Effector CD4-positive, alpha-beta T cell (primary cell): ENCODE measurements at places on chromosomes 4 and X.
A peak's percentile ranks its signal among the peaks of the same experiment; 100 is the strongest.

DNA sequence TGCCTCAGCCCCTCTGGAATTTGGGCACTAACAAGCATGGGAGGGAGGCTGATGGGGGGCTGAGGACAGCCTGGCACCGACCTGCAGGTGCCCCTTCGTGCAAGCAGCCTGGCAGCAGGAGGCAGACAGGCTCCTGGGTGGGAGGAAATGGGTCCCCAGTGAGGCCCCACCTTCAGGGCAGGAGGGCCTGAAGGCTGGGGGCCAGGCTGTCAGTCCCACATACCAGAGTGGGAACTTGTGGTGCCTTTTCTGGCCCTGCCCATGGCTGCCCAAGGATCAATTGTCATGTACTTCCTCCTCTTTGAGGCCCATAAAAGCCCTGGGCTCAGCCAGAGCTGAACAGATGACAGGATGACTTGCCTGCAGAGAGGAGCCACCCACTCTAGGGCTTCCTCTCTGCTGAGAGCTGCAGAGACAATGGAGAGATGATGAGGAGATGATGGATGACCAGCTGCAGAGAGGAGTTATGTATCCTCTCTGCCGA, 141.0 kb downstream of the PDHA2 start:
- DNase-seq = no peak

GRCh38 chrX:154305541-154306205, 10.1 kb downstream of the TKTL1 start:
- no peak for DNase-seq

DNA sequence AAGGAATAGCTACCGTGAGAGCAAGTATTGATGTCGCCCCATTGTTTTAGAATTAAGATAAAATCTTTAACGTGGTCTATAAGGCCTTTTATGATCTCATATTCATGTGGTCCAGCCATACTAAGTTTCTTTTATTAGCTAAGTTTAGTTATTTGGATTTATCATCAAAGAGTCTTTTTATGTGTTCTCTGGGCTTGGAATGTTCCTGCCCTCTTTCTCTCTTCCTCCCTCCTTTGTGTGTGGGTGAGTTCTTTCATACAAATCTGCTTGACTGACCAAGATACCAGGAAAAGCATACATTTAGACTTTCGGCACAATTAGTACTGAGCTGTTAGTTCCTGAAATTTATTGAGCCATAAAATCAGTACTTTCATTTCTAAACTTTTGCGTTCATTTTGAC, 11.3 kb downstream of the TDO2 start:
- DNase-seq = no peak

DNA sequence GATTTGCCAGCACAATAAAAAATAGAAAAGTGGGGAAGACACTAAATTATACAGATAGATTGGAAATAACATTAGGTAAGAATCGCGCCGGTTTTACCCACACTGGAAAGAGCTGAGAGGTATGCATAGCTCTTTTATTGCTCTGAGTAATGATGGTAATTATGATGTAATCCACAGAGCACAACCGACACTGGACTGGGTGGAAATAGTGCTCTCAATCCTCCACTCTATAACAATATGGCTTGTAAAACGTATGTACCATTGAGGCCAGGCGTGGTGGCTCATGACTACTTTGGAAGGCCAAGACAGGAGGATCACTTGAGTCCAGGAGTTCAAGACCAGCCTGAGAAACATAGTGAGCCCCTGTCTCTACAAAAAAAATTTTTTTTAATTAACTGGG, 104.3 kb upstream of the RAPGEF2 start:
- DNase-seq = no peak

- no peak for DNase-seq
Measured at GRCh38 chr4:185086053-185086452, 57.0 kb upstream of the SLC25A4 start.

GRCh38 chrX:44105228-44105913, 132.2 kb upstream of the NDP start:
- DNase-seq = no peak

GRCh38 chr4:146275370-146275769, 61.0 kb downstream of the REELD1 start:
- no peak for DNase-seq

- DNase-seq = no peak
Measured at GRCh38 chrX:148728901-148729300, 228.5 kb downstream of the AFF2 start.

GRCh38 chrX:68708503-68709290, 61.2 kb downstream of the STARD8 start:
- no peak for DNase-seq

GRCh38 chr4:173074501-173074946, 94.1 kb upstream of the GALNT7 start:
- no peak for DNase-seq

DNA sequence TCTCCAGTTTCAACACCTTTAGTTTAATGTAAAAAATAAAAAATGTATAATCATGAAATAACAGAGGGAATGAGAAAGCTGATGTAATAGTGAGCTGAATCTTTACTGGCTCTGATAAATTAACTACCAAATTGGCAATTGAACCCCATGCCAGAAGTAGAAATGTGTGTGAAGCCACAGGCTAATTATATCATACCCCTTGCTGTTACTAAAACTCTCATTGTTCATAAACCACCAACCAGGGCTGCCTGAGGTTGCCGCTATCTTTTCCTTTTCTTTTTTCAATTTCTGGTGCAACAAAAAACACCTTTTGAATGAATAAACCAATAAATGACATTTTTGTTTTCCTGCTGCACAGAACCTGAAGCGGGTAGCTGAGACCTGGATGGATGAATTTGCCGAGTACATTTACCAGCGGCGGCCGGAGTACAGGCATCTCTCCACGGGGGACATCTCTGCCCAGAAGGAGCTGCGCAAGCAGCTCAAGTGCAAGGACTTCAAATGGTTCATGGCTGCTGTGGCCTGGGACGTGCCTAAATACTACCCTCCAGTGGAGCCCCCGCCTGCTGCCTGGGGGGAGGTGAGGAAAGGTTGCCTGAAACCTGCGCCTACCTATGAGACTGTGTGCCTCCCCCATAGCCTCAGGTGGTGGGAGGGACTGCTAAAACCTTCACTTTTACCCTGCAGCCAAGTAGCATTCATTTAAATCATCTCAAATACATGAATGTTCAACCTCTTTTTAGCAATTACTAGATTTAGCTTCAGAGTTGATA, 216.7 kb upstream of the GALNT7 start:
- DNase-seq = no peak

DNA sequence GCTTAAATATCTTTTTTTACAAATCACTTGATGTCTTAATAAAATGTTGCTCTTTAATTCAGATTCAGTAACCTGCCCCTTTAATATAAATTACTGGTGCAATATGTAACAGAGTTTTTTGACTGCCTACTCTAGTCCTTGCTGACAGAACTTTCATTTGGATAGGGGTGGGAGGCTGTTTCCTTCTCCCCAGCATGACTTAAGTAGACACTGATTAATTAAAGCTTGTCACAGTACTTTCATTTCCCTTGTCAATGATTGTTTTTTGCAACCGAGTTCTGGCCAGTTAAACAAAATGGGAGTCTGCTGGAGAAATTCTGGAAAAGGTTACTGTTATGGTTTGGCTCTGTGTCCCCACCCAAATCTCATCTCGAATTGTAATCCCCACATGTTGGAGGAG, 37.3 kb upstream of the BBS12 start:
- no peak for DNase-seq

DNA sequence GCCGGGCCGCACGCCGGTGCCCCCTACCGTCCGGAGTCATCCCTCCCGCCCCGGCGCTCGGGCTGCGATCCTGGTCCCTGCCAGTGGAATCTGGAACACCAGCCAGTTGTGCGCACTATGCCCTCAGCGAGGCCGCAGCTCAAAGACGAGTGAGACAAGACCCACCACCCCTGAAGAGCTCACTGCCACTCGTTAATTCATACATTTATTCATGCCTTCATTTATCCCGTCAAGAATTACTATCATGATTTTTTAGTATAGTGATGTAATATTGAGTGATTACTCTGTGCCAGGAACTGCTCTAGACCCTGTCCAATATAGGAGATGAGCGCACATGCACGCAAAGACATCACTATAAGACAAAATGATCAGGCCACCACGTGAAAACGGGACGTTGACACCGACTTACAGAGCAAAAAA, 247 bp upstream of the PPA2 start:
- peak; percentile 71 for DNase-seq

- DNase-seq = no peak
Measured at GRCh38 chr4:107283587-107284559, 247.8 kb upstream of the DKK2 start.
